BJ (cell line): ENCODE measurements at places on chromosomes 1 and 21.

DNA sequence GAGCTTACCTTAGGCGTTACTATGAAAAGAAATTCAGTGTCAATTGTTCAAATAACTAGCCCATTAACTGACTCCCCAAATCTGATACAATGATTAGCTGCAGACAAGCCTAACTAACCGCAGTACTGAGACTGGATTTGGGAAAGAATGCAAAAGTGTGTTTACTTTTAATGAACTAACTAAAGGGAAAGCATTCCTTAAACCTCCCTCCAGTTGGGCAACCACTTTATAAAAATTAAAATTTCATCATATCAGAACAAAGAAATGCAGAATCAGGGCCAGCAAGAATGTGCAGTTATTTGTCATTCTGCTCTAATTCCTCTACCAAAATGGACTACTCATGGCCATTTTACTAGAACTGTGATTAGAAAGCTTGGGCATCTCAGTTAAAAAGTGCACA is 11.7 kb upstream of the NR5A2 start:
- DNase-seq, result no peak

DNA sequence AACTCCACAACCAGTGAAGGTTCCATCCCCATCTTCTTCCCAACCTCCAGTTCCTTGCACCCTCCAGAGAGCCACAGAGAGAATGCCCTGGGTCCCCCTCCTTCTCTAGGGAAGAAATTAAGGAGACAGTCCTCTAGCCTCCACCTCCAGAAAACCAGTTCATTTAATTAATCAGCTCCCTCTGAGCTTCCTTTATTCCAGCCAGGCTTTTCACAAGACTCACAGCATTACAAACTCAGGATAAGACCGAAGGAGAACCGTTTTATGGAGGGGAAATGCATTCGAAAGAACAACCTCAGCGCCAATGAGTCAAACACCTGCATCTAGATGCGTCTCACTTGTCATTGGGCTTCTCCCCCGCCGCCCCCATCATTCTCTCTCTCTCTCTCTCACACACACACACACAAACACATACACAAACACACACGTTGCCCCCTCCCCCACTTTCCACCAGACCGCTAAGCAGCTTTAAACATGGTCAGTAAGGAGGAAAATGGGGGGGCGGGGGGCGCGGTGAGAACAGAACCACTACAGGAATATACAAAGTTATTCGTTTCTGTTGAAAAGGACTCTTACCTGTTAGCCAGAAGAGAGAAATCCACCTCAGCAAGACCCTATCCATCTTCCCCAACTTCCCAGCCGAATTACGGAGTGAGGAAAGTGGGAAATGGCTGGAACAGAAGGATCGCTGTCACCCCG is 544 bp downstream of the ILDR2 start:
- no peak for DNase-seq

- DNase-seq, result no peak
These were observed 26.8 kb upstream of the NCAM2 start for GRCh38 chr21:20971296-20971921.

DNA sequence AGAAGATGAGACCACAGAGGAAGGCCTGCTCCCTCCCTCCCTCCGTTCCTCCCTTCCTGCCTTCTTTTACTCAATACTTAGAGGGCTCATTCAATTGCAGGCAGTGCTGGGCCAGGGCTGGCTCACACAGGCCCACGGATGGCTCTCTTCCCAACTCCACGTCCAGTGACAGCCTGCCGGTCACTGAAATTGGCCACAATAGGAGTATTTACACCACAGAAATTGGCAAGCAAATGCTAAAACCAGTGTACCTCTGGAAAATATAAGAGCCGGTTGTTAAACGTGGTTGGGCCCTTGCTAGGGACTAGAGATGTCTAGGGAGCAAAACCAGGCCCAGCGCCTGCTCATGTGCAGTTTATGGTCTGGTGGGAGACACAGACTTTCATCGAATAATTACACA is 72.4 kb upstream of the TMEM51 start:
- DNase-seq, result no peak
